Bone marrow (tissue), 2 donors: ENCODE measurements at places on chromosomes 11 and 22.

- no peak for DNase-seq
Observed at GRCh38 chr11:71580057-71581003, 2.3 kb downstream of the KRTAP5-11 start.

- DNase-seq, result no peak
Observed at GRCh38 chr22:46798041-46798365, 35.6 kb downstream of the TBC1D22A start.

DNA sequence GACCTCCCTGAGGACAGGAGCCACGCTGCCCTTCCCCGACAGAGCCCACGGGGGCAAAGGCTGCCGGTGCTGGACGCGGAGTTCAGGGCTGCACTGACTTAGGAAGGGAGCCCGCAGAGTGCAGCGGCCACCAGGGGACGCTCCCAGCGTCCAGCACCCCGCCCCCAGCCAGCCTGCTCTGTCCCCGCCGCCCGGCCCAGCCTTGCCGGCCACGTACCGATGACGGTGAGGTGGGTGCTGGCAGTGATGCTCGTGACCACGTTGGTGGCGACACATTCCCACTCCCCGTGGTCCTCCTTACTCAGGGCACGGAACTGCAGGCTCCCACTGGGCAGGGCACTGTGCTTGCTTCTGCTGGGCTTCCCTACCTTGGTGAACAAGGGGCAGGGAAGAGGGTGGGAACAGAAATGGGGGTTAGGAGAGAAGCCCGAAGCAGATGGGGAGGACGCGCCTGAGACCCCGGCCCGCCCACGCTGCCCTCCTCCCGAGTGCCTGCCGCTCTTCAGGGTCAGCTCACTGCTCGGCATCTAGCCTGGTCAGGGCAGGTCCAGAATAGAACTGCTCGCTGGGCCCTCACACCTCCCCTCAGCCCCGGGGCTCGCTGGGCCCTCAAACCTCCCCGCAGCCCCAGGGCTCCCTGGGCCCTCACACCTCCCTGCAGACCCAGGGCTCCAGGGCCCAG lies 25.9 kb downstream of the IGSF9B start:
- no peak for DNase-seq

DNA sequence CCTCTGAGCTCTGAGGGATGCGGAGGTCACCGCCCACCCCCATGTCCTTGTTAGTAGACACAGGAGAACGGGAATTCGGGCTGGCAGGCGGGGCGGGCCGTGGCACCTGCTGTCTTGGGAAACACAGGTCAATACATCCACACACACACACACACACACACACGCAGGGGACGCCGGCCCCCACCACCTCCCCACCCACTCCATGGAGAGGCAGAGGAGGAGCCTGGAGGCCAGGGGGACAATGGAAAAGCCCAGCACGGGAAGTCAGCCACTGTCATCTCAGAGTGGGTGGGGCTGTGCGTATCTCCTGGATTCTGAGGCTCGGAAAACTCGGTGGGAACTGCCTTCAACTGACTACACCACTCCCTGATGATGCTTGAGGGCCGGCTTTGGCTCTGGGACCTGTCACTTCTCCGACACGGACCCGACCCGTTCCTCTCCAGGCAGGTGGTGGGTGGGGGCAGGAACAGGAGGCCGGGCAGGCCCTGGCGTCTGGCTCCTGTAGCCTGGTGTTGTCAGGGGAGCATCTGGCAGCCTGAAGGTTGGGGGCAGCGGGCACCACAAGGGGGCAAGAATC lies 18.5 kb upstream of the TMEM184B start:
- DNase-seq, result no peak

DNA sequence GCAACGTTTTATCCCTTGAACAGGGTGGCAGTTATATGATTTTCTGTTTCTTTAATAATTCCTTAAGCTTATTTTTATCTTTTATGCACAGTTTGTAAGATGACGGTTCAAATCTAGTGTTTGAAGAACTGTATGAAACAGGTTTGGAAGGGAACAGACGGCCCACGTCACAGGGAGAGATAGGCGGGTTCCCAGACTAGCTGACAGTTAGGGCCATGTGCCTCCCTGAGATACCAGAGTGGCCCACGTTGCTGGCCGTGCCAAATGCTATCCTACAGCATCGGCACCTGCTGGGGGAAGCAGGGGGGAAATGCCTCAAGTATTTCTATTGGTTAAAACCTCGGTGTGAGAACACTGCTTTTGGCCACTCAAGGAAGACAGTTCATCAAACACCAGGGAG lies 50.2 kb upstream of the BID start:
- DNase-seq, result no peak

- no peak for DNase-seq
Observed at GRCh38 chr11:64415996-64416728, 57.2 kb downstream of the RPS6KA4 start.

- no peak for DNase-seq
Observed at GRCh38 chr11:45812581-45813548, 7.9 kb downstream of the SLC35C1 start.

GRCh38 chr11:121236115-121237001 lies 56.2 kb upstream of the SC5D start:
- no peak for DNase-seq

- DNase-seq, result no peak
Observed at GRCh38 chr11:111299101-111300026, 1.0 kb downstream of the POU2AF3 start.

- no peak for DNase-seq
Observed at GRCh38 chr11:13119941-13120520, 110.9 kb downstream of the RASSF10 start.

DNA sequence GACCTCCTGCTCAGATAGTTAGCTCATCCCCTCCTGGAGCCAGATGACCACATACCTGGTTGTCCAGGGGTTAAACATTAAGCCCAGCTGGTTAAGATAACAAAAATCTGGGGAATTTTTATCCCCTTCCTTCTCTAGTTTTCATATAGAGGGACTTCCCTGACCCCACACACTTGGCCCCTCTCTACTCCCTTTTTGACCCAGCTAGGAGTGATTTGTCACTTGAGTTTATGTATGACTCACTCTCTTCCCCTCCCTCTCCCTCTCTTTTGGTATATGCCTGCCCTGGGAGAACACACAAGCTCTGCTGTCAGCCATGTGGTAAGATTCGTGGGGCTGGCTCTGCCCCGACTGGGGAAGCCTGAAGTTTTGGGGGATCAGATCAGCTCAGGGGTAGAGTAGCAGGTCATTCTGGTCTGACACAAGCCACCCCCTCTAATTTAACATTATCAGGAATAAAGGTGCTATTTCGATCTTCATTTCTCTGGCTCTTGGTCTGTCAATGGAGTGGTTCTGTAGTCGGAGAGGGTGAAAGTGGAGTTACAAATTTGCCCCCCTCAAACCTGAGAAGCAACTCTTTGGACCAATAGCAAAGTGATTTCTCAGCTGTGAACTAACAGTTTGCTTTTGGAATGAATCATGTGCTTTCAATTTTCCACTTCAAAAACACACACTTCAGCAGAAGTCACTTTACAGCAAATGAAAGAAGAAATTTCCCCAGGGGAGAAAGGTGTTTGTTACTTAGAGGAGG lies 415.3 kb upstream of the CADM1 start:
- DNase-seq, result no peak

DNA sequence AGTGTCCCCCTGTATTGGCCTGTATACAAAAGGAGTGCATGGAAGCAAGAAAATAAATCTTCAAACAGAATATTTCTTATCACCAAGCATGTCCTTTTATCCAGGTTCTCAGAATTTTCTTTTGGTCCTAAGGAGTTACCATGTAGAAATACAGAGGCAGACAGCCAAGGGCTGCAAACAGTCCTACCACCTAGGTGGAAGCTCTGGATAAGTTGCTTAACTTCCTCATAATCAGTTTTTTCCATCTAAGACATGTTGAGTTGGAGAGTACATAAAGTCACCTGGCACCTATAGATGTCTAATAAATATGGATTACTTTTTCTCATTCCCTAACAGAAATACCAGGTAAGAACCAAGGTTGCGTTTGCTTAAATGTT lies 57.0 kb upstream of the BLID start:
- DNase-seq, result no peak

- DNase-seq, result no peak
Observed at GRCh38 chr11:126992804-126993111, 7.8 kb downstream of the KIRREL3 start.

- DNase-seq, result no peak
Observed at GRCh38 chr11:114106986-114107385, 47.5 kb downstream of the ZBTB16 start.

DNA sequence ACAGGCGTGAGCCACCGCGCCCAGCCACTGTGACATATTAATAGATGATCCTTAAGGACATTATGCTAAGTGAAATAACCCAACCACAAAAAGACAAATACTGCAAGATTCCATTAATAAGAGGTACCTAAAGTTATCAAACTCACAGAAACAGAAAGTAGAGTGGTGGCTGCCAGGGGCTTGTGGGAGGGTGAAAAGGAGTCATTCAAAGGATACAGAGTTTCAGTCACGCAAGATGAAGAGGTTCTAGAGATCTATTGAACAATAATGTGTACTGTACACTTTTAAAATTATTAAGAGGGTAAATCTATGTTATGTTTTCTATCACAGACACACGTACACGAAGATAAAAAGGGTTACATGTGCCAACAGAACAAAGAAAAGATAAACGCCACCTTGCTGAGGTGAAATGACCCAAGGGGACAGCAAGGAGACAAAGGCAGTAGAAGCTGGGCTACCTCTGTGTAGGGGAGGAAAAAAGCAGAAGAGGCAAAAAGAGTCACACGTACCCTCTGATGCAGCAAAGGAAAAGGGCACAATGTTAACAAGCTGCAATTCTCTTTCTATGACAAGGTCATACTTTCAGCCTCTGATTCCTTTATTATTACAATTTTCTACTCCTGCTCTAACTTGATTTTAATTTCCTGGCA lies 65.3 kb downstream of the AMBRA1 start:
- DNase-seq, result no peak

DNA sequence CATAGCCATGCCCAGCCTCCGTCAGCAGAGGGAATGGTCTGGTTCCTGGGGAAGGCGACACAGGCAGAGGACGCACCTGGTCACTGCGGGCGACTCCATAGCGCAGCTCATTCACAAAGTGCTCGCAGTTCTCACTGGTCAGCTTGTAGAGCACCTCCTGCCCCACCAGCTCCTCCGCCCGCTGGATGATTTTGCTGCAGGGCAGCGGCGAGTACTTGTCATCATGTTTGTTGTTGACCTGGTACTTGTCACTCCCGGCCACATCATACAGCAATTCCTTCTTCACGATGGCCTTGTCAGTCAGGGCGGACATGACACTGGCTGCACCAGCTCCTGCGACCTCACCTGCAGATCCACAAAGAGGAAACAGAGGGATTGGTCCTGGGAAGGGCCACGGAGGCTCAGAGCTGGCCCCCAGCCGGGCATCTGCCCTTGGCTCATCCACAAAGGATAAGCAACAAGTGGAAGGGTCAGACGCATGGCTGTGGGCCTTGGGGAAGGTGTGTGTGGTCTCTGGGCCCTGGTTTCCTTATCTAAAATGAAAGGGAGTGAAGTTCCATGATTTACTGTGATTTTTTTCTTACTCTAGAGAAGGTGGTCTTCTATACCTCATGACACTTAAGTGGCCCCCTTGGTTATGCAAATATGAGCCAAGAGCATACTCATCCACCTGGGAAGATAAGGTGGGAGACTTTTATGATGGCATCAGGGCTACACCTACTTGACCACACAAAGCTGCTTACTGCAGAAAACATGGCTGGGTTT lies 24.0 kb downstream of the PLAAT3 start:
- DNase-seq, result no peak

GRCh38 chr11:116725434-116726221 lies 47.2 kb downstream of the BUD13 start:
- no peak for DNase-seq

GRCh38 chr11:67504950-67505581 lies at the start of gene PITPNM1:
Gene PITPNM1 (minus strand): TSS chr11:67505363. CDS start chr11:67504180, 1,183 bp downstream.
- no peak for DNase-seq

- no peak for DNase-seq
Observed at GRCh38 chr11:69396948-69397307, 84.5 kb upstream of the LINC01488 start.

- no peak for DNase-seq
Observed at GRCh38 chr22:22720724-22721261, 76.4 kb downstream of the GGTLC2 start.

DNA sequence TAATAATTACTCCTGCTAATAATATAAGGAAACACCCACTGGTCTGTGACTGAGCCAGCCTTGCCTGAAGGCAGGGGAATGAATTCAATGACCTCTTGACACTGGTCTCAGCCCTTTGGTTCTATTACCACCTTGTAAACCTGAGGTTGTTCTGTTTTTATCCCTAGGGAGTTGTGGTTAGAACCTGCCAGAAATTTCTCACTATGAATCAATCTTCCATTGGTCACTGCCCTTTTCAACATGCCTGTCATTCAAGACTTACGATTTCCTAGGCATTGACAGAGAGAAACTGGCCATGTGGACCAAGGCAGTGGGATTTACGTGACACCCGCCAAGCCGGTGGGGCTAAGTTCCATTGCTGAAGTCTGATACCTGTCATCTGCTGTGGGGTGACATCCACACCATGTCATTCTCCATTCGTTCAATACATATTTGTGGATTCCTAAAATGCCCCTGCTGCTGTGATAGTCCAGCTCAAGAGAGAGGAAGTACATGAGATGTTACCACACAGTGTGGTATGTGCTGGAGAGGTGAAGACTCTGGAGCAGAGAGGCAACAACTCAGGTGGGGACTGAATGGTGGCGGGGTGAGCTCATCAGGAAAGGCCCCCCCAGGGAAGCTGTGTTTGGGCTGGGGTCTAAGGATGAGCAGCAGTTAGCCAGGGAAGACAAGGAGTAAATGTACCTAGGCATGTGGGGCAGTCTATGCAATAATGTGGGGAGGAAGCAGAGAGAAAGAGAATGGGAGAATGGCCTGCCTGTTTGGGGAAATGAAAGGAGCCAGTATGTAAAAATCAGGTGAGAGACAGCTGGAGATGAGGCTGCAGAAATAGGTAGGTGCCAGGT lies 15.2 kb upstream of the EHF start:
- no peak for DNase-seq

DNA sequence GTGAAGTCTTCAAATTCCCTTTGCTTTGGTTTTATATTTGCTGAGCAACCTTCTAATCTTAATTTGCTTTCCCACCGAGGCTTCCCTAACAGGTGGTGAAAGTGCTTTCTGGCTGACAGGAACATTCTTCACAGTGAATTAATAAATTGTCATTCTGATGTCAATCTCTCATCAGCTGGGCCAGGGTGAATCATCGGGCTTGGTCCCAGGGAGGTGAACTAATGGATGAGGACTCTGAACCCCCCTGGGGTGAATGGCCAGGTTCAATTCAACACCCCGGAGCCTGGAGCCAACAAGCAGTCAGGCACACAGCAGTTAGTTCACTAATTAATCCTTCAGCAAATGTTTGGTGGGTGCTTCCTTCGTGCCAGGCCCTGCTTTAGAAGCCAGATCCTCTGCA lies 155.4 kb upstream of the PDGFD start:
- DNase-seq, result no peak
